Stimulated activated CD4-positive, alpha-beta T cell treated with anti-CD3 and anti-CD28 coated beads, Interleukin-1b, Interleukin-23, amount 100 ng/mL, for 4 hours (primary cell): ENCODE measurements at places on chromosomes 11 and 22.

- DNase-seq: no peak
These were observed 184.6 kb downstream of the LRRC4C start for GRCh38 chr11:41274831-41275230.

- no peak for DNase-seq
These were observed 57.8 kb downstream of the PPFIBP2 start for GRCh38 chr11:7571640-7572000.

- no peak for DNase-seq
These were observed 101.0 kb downstream of the SNX19 start for GRCh38 chr11:130815097-130815802.

GRCh38 chr11:120793150-120793549 is 230.8 kb upstream of the TBCEL start:
- DNase-seq: no peak

GRCh38 chr11:67482275-67482826 is 475 bp upstream of the AIP start:
- DNase-seq: no peak

DNA sequence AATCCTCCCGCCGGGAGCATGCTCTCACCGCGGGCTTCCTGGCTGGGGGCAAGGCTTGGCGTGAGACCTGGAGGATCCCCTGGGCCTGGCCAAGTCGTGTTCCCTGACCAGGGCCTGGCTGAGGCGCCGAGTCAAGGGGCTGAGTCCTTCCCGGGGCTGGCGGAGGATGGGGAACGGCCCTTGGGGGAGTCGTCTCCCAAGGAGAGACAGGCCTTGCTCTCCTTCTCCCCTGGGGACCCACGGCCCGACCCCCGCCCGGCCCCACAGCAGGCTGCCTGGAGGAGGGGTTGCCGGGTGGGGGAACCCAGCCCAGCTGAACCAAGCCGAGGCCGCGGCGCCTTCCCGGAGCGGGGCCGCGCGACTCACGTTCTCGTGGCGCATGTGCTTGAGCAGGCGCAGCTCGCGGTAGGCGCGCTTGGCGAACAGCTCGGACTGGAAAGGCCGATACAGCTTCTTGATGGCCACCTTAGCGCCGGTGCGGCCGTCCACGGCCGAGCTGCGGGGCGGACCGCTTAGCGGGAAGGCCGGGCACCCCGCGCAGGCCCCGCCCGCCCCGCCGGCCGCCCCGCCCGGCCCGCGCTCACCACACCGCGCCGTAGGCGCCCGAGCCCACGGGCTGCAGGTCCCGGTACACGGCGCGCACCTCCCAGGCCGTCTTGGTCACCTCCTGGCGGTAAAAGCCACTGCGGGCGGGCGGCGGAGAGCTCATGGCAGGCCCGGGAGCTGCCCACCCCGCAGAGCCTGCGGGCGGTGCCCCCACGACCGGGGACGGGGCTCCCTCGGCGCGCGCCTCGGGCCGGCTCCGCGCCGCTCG is 475 bp downstream of the MAPK12 start:
- DNase-seq: peak; percentile 37

DNA sequence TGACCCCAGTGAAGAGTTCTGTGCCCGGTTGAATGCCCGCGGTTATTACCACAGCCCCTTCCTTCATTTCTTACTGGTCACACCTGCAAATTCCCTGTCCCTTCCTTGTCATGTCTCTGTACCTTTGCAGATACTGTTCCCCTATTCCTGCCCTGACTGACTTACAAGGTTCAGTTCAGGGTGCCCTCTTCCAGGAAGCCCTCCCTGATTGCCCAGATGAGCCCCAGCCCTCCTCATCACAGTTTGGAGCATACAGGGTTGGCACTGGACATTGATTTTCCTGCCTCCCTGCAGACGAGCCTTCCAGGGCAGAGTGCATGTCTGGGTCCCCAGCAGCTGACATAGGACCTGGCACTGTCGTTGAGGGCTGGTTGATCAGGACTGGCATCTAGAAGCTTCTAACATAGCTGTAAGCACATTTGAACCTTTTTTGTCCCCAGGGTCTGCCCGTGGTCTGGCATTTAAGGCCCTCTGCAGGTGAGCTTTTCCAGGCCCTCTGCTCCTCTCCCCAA is 70.4 kb upstream of the SHISAL1 start:
- DNase-seq: no peak

GRCh38 chr11:76601724-76602123 is 68.8 kb downstream of the LRRC32 start:
- DNase-seq: no peak

- DNase-seq: no peak
These were observed 36.4 kb downstream of the WEE1 start for GRCh38 chr11:9609841-9610240.

GRCh38 chr22:47775686-47776085 is 1013.2 kb downstream of the TBC1D22A start:
- no peak for DNase-seq

DNA sequence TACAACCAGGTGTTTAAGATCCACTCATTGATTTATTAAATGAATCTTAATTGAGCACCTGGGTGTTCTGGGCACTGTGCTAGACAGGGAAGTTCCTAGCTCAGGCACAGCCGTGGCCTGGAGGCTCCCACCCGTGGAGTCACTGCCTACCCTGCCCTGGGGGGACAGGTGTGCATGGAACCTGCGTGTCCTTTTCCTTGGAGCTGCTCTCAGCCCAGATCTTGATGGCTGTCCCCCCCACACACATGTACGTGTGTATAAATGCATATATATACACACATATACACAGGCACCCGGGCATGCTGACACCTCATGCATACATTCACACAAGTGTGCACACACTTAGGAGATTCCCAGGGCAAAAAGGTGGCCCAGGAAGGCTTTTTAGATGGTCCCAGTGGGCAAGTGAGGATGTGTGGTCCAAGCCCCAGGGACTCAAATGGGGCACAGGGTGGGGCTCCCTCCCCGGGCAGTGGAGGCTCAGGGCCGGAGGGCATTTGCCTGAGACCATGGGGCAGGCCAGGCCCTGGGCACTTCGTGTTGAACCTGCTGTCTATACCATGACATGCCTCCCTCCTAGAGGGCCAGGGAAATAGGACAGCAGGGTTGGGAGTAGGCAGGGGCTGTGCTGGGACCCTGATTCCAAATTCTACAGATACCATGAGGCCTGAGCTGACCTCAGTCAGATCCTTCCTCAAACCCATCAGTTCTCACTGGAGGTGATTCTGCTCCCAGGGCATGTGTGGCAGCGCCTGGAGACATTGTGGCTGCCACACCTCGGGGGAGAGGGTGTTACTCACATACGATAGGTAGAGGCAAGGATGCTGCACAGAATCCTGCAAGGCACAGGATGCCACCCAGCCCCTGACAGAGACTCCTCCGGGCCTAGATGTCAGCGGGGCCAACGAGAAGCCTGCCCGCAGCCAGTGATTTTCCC is 77.8 kb downstream of the BCR start:
- no peak for DNase-seq

DNA sequence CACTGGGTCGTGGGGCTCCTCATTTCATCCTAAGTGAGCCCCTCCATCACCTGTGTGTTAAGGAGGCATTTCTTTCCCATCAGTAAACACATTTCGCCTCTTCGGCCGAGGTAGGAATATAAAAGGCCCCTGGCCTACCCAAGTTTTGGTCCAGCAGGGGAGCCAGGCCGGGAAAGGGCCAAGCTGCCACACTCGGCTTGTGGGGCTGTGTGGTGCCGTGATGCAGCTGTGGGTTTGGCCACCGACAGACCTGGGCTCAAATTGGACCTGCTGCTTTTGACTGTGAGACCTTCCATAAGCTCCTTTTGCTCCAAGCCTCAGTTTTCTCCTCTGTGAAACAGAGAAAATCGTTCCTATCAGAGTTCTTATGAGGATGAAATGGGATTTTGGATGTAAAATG is 771 bp downstream of the NDUFV1 start:
- no peak for DNase-seq

- DNase-seq: no peak
These were observed 193.6 kb downstream of the FAM76B start for GRCh38 chr11:95595973-95596489.

DNA sequence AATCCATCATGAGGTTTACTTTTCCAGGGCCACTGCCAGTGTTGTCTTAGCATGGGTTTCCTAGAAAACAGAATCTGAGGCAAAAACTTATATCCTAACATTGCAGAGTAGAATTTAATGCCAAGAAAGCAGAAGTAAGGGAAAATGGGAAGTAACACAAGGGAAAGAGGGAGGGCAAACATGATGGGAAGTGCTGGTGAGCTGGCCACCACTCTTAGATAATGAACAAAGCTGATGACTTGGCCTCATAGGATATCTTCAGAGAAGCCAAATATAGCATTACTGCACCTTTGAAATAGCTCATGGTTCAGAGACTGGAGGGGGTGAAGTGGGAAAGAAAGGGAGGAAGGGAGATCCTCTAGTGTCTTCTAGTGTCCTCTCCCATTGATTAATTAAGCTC is 24.8 kb upstream of the CALCB start:
- no peak for DNase-seq

GRCh38 chr22:19895160-19895849 is 40.6 kb upstream of the GNB1L start:
- no peak for DNase-seq

DNA sequence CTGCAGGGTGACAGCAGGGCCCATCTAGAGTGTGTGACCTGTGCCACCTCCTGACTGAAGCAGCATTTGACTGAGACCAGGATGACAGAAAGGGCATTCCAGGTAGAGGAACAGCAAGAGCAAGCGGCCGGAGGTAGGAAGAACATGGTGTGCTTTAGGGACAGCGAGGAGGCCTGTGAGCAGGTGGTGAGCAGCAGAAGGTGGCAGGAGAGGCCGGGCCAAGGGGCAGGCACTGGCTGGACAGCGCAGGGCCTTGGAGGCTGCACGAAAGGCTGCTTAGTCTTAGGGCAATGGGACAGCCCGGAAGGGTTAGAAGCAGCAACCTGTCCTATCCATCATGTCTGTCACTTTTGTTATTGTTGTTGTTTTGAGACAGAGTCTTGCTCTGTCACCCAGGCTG is 17.6 kb upstream of the LRRC32 start:
- no peak for DNase-seq

DNA sequence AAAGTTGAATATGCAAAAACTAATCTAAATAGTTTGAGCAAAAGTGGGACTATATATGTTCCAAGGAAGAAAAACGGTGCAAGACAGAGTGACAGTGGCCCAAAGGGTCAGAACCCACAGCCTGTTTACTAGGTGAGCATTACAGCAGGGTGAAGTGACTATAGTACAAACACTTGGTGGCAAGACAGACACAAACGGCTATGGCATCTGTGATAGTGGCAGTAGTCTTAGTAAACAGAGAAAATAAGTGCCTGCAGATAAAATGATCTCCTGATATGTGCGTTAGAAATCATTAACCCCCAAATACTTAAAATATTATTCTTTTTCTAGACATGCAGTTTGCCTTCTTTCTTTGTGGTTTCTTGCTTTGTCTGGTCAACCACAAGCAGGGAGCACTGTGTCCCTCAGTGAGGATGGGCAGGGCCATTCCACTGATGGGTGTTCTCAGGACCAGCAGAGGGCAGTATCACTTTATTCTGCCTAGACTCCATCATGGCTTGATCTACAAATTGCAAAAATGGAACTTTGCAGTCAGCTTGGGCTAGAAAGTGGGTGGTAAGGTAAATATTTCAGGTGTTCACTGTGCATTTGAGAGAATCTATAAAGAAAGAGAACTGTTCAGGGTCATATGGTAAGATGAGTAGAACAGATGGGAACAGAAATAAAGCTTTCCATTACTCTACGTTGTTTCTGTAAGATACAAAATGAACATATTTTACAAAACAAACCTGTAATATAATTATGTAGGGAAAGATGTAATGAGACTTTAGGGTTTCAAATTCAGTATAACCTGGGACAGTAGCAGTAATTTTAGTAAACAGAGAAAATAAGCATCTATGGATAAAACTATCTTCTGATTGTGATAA is 198.2 kb downstream of the SWAP70 start:
- peak; percentile 3 for DNase-seq

DNA sequence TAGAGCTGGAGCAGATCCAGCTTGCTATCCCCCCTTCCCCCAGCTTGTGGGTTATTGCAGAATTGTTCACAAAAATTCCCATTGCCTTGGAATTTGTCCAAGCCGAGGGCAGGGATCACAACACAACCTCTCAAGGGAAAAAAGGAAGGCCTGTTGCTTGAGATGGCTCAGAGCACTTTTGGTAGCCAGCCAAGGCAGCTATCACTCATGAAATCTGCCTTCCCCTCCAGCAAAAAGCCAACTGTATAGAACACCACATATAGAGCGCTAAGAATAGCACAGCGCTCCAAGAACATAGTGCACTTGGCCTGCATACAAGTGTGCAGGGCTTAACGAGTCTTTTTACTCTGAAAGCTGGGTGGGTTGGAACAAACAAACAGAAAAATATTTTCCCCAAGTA is 46.2 kb downstream of the FAM83F start:
- no peak for DNase-seq

- DNase-seq: peak; percentile 83
These were observed at the start of gene KIAA1671 for GRCh38 chr22:24951942-24952836. TSS of gene KIAA1671 (plus strand) at chr22:24952716. CDS start at chr22:25028000, 75,284 bp downstream.

DNA sequence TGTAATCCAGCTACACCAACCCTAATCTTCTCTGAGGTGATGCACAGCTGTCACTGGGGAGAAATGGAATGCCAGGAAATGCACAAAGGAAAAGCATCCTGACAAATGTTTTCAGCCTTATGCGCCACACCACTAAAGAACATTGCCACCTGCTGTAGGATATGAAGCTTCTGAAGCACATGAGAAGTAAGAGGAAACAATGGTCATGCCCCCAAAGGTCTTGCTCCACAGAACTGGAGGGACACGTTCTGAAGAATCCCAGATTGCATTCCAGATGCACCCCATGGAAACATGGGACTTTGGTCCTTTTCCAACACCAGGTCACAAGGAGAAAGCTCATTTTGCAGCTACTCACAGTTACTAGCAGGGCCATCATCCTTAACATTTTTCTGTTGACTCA is 48.7 kb upstream of the ZBED5 start:
- DNase-seq: no peak

DNA sequence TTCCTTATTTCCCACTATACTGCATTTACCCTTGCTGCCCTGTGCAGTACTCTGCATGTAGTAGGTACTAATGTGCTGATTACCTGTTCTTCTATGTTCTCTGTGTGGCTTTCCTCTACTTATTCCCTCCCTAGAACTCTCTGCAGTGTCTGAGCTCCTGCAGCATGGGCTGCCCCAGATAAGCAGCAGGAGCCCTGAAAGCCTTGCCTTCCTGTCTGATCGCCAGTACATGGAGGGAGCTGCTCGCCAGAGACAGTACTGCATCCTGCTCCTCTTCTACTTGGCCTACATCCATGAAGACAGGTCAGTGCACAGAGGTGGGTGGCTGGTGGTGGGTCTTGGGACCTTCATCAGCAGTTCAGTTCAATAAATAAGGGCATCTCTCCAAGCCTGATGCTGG is 42.2 kb upstream of the CCDC134 start:
- DNase-seq: no peak

GRCh38 chr11:699753-700152 is 4.1 kb downstream of the TMEM80 start:
- DNase-seq: no peak

GRCh38 chr11:19805376-19805775 is 92.7 kb downstream of the NAV2 start:
- no peak for DNase-seq
